ENCODE measurements at places on chromosomes 13 and 19.

DNA sequence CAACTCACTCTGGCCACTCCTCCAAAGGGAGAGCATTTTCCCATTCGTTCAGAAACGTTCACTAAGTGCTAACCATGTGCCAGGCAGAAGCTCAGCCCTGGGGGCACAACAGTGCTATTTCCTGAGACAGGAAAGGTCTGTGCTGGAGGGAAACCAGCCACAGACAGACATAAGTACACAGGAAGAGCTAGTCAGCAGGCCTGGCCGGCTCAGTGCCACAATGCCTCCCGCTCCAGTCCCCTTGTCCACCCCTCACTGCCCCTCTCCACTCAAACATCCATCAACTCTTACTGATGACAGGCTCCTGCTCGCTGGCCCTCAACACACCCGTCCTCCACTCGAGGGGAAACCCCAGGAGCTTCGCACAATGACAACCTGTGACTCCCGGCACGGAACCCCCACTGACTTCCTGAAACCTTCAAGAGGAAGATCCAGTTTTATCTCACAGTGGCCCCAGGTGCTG, 11.3 kb upstream of the PLA2G4C start:
- no peak for DNase-seq

GRCh38 chr19:7272856-7273578, 21.2 kb downstream of the INSR start:
- DNase-seq: no peak

DNA sequence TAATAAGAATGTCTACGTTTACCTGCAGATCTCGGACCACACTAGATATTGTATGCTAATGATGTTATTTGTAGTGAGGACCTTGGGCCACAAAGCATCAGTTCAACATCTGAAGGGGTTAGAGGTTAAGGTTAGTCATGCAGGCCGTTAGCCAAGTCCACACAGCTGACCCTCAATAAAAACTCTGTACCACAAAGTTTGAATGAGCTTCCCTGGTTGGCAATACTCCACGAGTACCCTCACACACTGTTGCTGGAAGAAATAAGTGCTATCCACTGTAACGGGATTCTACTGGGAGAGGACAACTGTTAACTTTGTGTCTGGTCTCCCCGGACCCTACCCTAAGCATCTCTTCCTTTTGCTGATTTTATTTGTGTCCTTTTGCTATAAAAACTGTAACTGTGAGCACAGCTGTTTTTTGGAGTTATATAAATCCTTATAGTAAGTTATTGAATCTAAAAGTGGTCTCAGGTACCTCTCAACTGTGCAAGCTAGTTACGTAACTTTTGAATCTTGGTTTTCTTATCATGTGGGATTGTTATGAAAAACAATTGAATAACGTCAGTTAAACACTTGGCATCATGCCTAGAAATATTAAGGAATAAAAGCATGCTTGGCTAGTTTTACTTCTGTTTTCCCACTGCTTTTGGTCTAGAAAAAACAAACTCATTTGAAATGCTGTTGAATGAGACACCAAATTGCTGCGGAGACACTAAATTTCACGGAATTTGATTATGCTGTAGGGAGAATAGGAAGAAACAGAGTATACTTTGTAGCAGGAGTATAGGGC, 181.5 kb downstream of the DNAJC3 start:
- no peak for DNase-seq

DNA sequence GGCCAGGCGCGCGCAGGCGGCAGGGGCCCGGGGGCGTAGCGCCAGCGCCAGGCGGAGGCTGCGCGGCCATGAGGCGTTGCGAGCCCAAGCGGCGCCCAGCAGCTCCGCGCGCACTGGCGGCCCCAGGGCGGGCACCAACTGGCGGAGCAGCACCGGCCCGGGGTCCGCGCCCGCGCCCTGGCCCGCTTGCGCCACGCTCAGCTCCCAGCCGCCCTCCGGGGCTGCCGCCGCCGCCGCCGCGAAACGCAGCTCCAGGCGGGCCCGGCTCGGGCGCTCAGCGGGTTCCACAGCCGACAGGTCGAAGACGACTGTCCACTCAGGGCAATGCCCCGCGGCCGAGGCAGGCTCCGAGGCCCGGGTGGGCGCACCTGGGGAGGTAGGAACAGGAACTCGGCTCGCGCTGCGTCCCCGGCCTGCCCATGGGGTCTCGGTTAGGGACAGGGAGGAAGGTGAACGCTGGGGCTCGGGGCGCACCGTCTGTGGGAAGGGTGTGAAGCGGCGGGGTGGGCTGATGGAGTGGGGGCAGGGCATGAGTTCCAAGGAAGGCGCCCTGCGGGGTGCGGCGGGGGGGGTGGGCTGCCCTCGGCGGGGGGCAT, 26.8 kb downstream of the CERS1 start:
- DNase-seq: no peak

GRCh38 chr19:14410091-14411051, 8.8 kb downstream of the DDX39A start:
- no peak for DNase-seq

DNA sequence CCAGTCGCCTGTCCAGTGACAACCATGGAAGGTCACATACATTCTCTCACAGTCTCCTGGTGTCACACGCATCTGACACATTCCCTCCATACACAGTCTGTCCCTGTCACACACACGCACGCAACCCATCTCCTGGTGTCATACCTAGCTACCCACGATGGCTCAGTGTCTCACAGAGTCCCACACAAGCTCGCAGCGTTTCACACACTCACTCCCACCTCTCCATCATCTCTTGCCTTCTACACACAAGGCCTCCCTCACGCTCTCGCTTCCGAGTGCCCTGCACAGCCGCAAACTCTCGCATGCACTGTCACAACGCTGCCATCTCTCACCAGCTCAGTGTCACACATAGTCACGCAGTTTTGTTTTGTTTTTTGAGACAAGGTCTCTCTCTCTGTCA, 1.2 kb upstream of the GNG8 start:
- no peak for DNase-seq

GRCh38 chr19:34337739-34338138, 27.3 kb upstream of the GPI start:
- no peak for DNase-seq

DNA sequence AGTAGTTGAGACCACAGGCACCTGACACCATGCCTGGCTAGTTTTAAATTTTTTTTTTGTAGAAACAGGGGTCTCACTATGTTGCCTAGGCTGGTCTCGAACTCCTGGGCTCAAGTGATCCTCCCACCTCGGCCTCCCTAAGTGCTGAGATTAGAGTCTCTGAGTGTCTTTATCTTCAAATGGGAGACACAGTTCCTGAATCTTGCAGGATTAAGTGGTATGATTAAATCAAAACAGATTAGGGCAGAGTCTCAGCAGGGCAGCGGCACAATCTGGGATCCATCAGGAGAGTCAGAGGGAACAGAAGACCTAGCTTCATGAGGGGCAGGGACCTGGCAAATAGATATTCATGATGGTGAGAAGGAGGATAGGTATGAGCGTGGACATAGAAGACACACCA, 953 bp downstream of the RLN3 start:
- DNase-seq: no peak

DNA sequence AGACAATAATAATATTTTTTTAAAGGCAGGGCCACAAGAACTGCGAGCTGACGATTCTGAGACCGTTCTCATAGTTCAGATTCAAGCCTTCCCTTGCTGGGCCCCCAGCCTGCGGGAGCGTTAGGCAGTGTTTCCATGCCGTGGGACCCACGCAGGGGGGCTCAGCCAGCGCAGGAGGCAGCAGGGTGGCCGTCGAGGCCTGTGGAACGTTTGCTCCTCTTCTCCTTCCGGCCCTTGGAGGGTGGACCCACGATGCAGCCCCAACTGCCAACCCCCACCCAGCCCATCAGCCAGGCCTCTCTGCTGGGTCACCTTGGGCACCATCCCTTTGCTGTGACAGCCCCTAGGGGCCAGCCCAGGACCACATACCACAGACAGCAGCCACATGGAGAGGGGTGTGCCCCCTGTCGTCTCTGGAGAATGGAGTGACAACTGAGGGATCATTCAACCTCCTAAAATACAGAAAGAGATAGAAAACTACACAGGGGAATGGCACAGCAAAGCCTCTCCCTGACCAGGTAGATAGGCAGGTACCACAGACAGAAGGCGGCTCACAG, 46.8 kb downstream of the PDCD5 start:
- DNase-seq: no peak

DNA sequence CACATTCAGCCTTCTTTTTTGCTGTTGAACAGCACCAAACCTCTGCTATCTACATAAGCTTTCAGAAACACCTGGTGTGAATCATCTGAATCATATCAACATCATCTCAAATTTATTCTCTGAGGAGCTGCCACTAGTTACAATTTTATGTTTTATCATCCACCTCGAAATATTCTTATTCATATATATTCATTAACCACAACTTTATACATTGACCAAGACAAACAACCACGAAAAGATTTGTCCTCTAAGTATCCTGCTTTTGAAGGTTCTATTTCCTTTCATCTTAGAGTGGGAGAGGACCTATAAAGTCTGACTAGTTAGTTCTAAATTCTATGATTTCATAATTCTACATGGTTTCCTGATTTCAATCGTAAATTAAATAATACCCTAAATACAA, 18.9 kb downstream of the ESD start:
- DNase-seq: no peak

DNA sequence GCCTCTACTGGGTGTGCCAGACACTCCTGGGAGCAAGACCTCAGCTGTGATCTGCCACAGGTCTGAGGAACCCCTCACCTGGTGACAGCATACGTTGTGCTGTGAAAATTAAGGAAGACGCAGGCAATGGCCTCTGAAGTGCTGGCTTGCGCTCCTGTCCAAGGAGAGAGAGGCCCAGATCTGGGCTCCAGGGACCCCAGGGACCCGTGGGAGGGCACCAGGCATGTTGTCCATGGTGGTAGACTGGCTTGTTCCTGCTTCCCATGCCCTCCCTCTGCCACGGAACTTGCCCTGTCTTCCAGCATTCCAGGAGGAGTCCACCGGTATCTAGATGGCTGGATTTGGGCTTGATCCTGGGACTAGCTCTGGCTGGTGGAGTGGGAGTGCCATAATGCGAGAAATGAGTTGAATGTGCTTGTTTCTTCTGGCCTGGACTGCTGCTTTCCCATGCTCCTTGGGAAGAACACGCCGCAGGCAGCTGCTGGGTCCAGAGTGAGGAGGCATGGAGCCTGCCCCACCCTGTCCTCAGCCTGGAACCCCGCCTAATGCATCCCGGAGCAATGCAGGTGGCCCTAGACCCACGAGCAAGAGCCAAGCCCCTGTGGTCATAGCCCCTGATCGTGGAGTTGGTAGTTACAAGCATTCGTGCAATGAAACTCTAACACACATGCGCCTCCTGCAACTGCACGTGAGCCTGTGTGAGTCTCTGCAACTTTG, 190.2 kb downstream of the TEX29 start:
- DNase-seq: no peak

DNA sequence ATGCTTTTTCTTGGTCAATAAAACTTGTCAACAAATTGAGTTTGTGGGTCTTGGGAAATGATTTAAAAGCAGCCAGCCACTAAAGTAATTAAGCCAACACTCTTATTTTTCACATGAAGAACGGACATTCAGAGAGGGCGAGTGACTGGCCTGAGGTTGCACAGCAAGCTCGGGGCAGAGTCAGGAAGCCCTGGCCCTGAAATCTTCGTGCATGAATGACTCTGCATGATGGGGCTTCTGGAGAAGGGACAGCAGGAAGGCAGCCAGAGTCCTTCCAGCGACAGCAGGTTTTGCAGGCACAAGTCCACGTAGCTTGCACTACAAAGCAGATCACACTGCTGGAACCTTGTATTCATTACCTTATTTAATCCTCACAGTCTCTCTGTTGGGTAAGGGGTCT, 232.5 kb downstream of the ZNF536 start:
- DNase-seq: no peak

GRCh38 chr19:40411958-40412499, 1.1 kb downstream of the PRX start:
- DNase-seq: no peak

DNA sequence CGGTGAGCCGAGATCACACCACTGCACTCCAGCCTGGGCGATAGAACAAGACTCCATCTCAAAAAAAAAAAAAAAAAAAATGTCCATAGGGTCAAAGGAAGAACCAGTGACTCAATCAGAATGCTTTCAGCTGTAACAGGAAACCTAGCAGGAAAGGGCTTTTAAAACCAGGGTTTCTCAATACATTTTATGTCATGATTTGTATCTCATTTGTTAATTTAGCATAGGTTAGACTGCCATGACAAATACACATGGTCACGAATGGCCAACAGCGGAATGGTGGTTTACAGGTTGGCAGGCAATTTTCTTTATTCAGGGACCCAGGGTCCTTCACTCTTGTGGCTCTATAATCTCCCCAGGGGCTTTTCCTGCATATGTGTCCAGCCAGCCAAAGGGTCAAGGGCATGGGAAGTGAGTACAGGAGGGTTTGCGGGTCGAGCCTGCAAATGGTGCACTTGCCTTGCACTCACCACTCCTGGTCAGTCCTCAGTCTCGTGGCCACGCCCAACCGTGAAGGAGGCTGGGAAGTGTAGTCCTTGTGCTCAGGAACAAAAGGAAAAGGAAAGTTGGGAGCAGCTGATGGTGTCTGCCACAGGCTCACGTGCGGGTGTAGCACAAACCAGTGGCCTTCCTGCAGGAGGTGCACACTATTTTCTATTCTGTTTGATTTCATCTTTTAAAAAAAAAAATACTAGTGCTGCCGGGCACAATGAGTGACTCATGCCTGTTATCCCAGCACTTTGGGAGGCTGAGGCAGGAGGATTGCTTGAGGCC, 14.8 kb downstream of the DHX34 start:
- no peak for DNase-seq

DNA sequence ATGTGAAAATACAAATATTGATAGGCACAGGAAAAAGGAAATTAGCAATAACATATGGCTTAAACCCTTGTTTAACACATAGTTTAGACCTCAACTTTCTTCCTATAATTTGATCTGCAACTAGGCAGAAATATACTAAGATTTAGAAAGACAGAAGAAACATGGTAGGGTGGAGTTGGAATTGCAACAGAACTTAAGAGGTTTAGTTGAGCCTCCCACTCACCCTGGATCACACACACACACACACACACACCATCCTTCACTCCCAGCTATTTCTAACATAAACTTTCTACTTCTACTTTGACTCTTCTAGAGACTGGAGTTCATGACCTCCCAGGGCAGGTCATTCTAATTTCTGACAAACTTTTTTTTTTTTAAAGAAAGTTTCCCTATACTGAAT, 47.4 kb downstream of the FLT3 start:
- no peak for DNase-seq

DNA sequence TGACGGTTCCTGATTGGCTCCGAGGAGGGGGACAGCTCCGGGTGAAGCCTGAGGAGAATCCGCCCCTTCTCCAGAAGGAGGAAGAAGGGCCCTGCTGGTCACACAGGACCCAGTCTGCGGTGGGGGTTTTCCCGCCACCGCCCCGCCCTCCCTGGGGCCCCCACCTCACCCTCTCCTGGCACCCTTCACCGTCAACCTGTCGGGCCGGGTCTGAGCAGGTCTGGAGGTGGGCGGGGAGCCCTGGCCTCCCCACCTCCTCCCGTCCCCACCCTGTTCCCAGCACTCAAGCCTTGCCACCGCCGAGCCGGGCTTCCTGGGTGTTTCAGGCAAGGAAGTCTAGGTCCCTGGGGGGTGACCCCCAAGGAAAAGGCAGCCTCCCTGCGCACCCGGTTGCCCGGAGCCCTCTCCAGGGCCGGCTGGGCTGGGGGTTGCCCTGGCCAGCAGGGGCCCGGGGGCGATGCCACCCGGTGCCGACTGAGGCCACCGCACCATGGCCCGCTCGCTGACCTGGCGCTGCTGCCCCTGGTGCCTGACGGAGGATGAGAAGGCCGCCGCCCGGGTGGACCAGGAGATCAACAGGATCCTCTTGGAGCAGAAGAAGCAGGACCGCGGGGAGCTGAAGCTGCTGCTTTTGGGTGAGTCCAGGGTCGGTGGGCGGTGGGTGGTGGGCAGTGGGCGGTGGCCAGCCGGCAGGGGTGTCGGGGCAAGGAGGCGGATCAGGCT, at the start of gene GNA15:
TSS of gene GNA15 (plus strand) at position 73 of the 723 bp plus-strand sequence. CDS start at position 491, 418 bp downstream.
- DNase-seq: no peak

GRCh38 chr19:32339988-32340874, 5.2 kb upstream of the ZNF507 start:
- DNase-seq: peak; percentile 17

Measured in stimulated activated CD8-positive, alpha-beta memory T cell treated with anti-CD3 and anti-CD28 coated beads, Interleukin-2, amount 100 ng/mL, for 1 hour (primary cell).